Ascending aorta (tissue), 2 donors: ENCODE measurements at places on chromosomes 7 and 10.

DNA sequence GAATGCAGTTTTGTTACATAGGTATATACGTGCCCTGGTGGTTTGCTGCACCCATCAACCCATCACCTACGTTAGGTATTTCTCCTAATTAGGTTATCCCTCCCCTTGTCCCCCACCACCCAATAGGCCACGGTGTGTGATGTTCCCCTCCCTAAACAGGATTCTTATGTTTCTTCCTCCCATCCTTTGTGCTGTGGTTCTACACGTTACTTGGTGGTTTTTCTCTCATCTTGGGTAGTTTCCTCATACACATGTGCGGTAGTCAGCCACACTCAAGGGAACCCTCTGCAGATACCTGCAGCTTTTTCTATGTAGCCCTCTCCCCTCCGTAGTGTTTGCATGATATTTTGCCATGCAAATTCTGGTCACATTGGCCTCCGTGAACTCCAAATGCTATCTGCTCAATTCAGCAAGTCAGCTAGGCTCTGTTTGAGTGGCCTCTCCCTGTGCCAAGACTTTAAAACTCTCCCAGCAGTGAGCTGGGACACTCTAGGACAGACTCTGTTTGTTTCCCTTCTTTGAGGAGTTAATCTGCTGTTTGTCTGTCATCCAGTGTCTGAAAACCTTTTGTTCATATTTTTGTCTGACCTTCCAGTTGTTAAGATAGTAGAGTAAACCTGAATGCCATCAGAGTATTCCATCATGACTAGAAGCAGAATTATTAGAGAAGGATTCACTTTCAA lies 41.0 kb downstream of the RABGEF1 start:
- no peak for DNase-seq

DNA sequence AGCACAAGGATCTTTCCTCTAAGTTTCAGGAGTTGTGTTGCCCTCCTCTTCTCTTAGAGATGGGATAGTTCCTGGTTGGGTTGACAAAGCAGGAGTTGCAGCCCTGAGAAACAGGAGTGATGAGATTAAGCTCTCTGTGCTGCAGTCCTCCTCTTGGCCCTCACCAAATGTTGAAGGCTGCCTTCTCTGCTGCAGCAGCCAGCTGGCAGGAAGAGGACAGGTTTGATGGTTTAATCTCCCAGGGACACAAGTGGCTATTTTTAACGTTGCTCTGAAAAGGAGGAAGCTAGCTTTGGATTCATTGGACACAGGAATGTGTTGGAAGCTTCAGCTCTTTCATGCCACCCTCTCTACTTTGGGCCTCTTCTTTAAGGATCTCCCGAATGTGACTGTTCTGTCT lies 9.4 kb downstream of the STRIP2 start:
- DNase-seq, result no peak

DNA sequence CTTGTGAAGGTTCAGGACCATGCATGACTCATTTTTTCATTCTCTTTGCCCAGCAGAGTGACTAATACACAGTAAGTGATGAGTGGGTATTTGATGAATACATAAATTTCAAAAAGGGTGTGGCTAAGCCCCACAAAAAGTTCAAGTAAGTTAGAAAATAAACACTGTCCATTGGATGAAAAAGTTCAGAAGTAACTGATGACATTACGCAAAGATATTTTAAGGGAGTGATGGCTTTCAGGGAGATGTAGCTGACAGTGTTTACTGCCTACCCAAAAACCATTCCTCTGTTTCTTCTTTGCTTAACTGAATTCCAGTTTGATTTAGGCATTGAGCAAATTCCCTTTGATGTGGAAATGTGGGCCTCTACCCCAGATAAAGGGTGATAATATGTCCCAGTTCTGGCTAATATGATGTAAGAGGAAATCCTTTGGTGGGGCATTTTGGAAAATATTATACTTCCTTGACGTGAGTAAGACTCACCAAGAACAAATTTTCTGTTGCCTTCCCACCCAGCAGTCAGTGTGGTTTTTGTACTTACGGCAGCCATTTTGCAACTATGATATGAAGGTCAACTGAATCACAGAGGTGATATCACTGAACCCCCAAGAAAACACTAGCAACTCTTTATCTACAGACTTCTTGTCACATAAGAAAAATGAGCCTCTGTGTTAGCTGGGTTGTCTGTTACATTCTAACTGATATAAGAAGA lies 29.0 kb upstream of the EBLN1 start:
- no peak for DNase-seq

- no peak for DNase-seq
These were observed 57.0 kb downstream of the CLEC2L start for GRCh38 chr7:139580435-139580834.

- no peak for DNase-seq
These were observed 213.0 kb downstream of the JAZF1 start for GRCh38 chr7:27967639-27968038.

DNA sequence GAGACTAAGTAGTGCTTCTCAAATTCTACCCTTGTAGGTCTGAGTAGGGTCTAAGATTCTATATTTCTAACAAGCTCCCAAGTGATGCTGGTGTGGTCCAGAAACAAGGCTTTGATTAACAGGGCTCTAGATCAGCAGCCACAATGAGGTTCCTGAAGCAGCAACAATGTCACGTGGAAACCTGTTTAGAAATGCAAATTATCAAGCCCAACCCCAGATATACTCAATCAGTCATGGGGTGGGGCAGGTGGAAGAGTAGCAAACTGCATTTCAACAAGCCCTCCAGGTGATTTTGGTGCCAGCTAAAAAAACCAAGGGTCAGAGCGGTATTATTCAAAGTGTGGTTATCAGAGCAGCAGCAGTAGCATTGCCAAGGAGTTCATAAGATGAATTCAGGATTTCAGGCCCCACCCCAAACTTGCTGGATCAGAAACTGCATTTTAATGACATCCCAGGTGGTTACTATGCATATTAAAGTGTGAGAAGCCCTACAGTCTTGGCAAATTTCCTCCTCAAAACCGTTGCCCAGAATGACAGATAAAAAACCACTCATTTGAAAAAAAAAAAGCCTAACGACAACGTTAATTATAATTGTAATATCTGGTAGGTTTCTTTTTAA lies 199.2 kb downstream of the AHR start:
- DNase-seq, result no peak

DNA sequence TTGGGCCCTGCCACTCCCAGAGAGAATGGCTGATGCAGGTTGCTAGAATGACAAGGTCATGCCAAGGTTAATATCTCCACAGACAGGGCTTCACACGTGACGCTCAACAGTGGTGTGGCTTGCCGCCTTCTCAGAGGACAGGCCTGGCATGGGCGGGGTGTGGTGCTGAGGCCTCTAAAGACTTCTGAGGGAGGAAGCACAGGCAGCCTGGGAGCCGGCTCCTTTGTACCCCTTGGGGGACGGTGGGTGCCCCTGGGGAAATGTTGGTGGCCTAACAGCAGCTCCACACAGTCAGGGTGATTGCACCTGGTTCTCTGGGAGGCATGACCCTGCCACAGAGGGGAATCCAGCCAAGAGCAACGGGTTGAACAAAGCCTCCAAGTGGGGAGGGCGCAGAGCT lies 115.1 kb downstream of the PKD1L1 start:
- DNase-seq, result no peak

DNA sequence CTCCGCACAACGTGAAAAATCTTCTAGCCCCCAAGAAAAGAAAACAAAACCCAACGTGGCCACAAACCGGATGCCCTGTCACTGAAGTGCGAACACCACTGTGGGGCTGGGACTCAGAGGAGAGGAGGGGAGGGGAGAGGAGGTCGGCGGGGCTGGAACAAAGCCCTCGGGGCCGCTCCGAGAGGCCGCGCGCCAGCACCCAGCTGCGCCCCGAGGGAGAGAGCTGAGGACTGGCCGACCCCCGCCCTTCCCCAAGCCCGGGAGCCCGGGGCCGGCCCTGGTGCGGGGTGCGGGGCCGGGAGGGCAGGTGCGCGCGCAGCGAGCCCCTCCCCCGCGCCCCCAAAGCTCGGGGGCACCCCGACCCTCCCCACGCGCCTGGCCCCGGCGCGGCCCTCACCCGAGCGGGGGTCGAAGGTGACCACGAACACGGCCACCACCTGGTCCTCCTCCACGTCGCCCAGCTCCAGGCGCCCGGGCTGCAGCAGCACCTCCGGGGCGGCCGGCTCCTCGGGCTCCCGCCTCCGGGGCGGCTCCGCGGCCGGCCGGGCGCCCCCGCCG lies 398 bp downstream of the DENND11 start:
- DNase-seq, result no peak

DNA sequence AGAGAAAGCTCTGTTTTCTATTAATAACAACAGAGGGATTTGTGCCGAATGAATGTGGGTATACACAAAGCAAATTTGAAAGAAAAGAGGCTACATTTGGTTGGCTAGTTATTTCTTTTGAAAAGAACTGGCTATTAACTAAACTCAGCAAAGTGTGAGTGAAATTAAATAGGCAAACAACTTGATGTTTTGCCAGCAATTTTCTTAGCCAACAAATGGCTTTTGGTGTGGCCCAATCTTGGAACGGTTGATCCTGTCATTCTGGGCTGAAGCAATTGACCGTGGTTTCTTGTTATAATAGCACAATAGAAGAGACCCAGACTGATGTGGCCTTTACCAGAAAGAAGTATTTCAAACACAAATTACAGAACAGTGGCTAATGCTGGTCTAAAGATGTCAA lies 898.6 kb downstream of the KCNMA1 start:
- no peak for DNase-seq

- no peak for DNase-seq
These were observed 162.9 kb downstream of the SH3PXD2A start for GRCh38 chr10:103692436-103692951.

- no peak for DNase-seq
These were observed 96.6 kb downstream of the MKLN1 start for GRCh38 chr7:131424219-131424822.
